ENCODE measurements at places on chromosomes 12 and 14.

- DNase-seq: no peak
Observed at GRCh38 chr12:718756-719102, 33.6 kb upstream of the WNK1 start.

GRCh38 chr12:12207746-12208145 is 59.1 kb downstream of the LRP6 start:
- DNase-seq: no peak

GRCh38 chr12:40969796-40970195 is 218.3 kb upstream of the PDZRN4 start:
- no peak for DNase-seq

- DNase-seq: no peak
Observed at GRCh38 chr12:9699898-9700605, 30.5 kb downstream of the CLEC2D start.

DNA sequence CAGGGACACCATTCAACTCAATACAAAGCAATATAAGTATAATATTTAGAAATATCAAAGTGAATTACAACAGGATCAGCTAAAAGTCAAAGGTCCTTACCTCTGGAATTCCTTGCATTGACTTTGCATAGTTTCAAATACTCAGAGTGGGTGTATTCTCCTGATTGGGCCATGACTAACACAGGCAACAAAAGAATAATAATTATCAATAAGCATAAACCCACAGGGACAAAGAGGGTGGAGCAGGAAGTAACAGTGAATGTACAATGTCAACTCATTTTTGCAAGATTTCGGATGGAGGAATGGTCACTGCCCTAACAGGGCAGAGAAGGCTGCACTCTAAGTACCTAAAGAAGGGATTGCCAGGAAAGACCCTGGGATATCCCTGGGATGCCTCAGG is 207.5 kb downstream of the PAX9 start:
- DNase-seq: no peak

DNA sequence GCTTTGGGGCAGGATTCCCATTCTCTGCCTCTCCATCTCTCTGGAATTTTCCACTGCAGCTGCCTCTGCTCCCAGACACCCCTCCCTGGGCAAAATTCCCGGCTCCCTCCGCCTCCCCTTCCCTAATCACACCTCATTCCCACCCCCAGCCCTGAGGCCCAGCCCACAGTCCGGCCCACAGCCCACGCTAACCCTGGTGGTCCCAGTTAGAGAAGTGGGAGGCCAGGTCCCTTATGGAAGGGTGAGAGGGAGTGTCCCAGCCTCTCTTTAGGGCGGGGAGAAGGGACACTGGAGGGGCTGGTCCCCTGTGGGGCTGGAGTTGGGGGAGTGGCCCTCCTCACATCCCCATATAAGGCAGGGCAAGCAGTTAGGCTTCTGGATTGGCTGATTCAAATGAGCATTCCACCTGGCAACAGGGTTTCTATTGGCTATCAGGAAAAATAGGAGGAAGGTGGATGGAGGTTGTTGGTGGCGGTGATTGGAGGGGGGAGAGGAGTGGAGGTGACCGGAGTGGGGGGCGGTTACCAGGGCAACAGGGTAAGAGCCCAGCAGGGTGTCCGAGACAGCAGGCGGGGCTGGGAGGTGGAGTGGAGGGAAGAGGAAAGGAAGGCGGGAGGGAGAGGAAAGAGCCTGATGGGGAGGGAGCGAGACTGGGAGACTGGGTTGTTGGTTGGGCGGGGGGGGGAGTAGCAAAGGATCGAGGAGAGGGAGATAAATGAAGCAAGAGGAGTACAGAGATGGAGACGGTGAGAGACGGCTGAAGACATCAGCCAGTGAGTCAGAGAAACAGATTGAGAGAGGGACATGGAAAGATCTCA is 1.9 kb upstream of the PTMS start:
- DNase-seq: no peak

- DNase-seq: no peak
Observed at GRCh38 chr14:64878837-64879634, 671 bp downstream of the SPTB start.

GRCh38 chr12:91331371-91331770 is 148.8 kb upstream of the DCN start:
- DNase-seq: no peak

- DNase-seq: no peak
Observed at GRCh38 chr12:109621211-109621694, 47.7 kb downstream of the MVK start.

DNA sequence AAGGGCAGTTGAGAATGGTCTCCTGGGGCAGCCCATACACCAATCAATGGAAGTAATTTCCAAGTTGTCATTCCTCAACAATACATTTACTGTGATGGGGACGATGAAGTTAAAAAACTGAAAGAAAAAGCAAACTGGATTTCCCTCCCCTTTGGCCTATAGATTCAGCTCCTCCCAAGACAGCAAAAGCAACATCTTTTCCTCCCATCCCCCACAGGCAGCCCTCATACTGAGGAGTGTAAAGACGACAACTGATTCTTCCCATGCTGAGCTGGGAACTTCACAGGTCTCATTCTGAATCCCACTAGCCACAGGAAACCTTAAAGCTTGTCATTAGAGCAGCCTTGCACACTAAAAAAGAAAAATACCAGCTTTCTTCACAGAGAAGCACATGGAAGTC is 48.5 kb downstream of the PITPNM2 start:
- DNase-seq: no peak

DNA sequence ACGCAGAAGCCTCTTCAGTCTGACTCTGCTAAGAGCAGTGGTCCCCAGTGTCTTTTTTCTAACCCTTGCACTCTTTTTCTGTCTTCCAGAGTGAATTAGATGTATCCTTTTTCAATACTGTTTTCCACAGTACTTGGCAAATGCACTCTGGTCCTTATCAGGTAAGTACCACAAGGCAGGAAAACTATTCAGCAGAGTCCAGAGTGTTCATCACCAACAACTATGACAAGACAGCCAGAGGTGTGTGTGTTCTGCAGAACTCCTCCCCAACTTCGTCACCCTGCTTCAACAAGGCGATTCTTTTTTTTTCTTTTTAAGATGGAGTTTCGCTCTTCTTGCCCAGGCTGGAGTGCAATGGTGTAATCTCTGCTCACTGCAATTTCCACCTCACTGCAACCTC is 54.3 kb upstream of the STRN3 start:
- no peak for DNase-seq

DNA sequence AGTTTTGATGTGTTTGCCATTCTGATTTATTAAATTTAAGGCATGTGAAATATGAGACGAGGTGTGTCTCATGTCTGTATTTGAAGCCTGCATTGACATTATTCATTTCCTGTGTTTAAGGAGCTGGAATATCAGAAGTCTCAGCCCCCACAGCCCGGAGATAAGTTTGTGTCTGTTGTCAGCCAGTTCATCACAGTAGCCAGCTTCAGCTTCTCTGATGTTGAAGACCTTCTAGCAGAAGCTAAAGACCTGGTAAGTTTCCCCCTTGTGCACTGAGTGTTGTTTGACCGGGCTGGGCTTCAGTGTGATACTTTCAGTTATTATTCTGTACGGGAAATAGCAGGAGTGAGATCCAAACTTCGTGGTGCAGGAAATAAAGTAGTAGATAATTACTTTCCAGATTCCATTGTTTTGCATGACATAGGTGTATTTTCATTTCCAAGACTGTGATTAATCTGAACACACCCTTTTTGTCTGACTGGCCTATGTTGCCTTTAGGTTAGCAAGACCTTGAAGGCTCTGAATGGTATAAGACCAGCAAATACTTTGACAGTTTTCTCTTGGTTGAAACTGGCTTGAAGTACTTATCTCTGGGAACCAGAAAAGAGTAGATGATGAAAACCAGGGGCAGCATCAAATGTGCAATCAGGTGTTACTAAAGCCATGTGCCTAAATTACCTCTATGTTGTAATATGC is 101.5 kb downstream of the GPR135 start:
- no peak for DNase-seq

GRCh38 chr12:112172556-112173324 is 47.4 kb downstream of the TRAFD1 start:
- no peak for DNase-seq
